ENCODE measurements at places on chromosomes 12 and 14. TPM values are rescaled to one million over a fixed set of nuclear protein-coding genes. Genes with fewer than 3 reads are reported as not detected.

GRCh38 chr12:121189619-121190155 lies 20.2 kb upstream of the P2RX4 start:
- H3K4me1 ChIP-seq: peaks cover 3% of the 10 kb centered on the region
- H3K27ac ChIP-seq: no peak overlapping the region
- no peaks in the 10 kb centered on the region for H3K27me3 ChIP-seq
- no peak overlapping the region for H3K4me3 ChIP-seq
- no peak for DNase-seq

KSR2 gene
- 2.9 TPM for total RNA-seq

DNA sequence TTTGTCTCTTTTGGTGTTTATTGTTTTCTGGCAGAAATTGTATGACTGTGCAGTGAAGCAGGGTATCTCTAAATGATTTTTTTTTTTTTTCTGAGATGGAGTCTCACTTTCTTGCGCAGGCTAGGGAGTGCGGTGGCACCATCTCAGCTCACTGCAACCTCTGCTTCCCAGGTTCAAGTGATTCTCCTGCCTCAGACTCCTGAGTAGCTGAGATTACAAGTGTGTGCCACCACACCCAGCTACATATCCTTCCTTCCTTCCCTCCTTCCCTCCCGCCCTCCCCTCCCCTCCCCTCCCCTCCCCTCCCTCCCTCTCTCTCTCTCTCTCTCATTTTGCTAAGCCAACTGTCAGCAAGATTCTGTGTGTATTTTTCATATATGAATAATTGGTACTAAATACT lies 94.4 kb downstream of the PPHLN1 start:
- no peaks in the 10 kb centered on the region for H3K4me1 ChIP-seq
- no peaks in the 10 kb centered on the region for H3K27me3 ChIP-seq
- H3K4me3 ChIP-seq: no peak overlapping the region
- no peaks in the 10 kb centered on the region for H3K36me3 ChIP-seq
- no peak for DNase-seq
- H3K27ac ChIP-seq: no peak overlapping the region

IL31 gene
- total RNA-seq: not detected

NGB gene
- not detected for total RNA-seq

- peaks cover 8% of the 10 kb centered on the region for H3K4me1 ChIP-seq
- no peaks in the 10 kb centered on the region for H3K27me3 ChIP-seq
- H3K4me3 ChIP-seq: no peak overlapping the region
- H3K27ac ChIP-seq: no peak overlapping the region
Observed at GRCh38 chr14:69675877-69676416, 64.6 kb downstream of the SUSD6 start.

- peaks cover 2% of the 10 kb centered on the region for H3K27me3 ChIP-seq
- H3K27ac ChIP-seq: peak overlapping the region; percentile 59
- no peaks in the 10 kb centered on the region for H3K4me1 ChIP-seq
- peak overlapping the region; percentile 56 for H3K4me3 ChIP-seq
Observed at GRCh38 chr12:51270951-51271518, 820 bp upstream of the SMAGP start.

GRCh38 chr12:118537481-118537917 lies 161.1 kb downstream of the SUDS3 start:
- H3K36me3 ChIP-seq: no peaks in the 10 kb centered on the region
- H3K27ac ChIP-seq: peak overlapping the region; percentile 83
- no peak for DNase-seq
- no peaks in the 10 kb centered on the region for H3K27me3 ChIP-seq

CACNB3 gene
- total RNA-seq: 19.6 TPM

- no peak for DNase-seq
- no peaks in the 10 kb centered on the region for H3K4me1 ChIP-seq
- no peaks in the 10 kb centered on the region for H3K27me3 ChIP-seq
- H3K36me3 ChIP-seq: no peaks in the 10 kb centered on the region
- no peak overlapping the region for H3K27ac ChIP-seq
Observed at GRCh38 chr14:79549515-79549914, 661.8 kb downstream of the DIO2 start.

DNA sequence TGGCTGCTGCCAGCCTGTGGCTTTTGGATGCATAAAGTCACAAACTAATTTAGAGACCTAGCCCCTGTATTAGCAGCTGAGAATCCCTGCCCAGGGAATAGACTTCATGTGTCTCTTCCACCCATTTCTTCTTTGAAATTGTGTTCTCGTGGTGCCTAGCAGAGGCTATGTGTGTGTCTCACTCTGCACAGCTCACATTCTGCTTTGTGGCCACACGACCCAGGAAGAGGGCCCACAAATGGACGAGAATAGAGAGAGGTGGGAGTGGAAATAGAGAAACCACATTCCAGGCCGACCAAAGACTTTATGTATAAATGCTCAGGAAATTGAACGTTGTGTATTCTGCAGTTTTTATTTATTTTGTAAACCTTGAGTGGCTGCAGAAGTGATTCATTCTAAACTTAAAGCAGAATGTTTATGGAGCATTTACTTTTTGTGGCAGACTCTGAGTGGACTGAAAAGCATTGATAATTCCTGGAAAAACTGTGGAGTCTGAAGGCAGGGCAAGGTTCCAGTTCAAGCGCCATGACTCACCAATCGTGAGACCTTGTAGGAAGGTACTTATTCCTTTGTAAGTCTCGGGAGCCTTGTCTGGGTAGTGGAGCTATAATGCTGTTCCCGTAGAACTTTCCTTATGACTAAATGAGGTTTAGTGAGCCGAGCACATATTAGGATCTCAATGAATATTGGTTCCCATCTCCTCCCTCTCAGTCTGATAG lies 9.1 kb downstream of the B4GALNT3 start:
- no peak overlapping the region for H3K4me3 ChIP-seq
- no peaks in the 10 kb centered on the region for H3K36me3 ChIP-seq
- no peak for DNase-seq
- no peaks in the 10 kb centered on the region for H3K4me1 ChIP-seq
- no peaks in the 10 kb centered on the region for H3K27me3 ChIP-seq

IGFBP6 gene
- 203 TPM for total RNA-seq

IQSEC3 gene
- 1.4 TPM for total RNA-seq

DNA sequence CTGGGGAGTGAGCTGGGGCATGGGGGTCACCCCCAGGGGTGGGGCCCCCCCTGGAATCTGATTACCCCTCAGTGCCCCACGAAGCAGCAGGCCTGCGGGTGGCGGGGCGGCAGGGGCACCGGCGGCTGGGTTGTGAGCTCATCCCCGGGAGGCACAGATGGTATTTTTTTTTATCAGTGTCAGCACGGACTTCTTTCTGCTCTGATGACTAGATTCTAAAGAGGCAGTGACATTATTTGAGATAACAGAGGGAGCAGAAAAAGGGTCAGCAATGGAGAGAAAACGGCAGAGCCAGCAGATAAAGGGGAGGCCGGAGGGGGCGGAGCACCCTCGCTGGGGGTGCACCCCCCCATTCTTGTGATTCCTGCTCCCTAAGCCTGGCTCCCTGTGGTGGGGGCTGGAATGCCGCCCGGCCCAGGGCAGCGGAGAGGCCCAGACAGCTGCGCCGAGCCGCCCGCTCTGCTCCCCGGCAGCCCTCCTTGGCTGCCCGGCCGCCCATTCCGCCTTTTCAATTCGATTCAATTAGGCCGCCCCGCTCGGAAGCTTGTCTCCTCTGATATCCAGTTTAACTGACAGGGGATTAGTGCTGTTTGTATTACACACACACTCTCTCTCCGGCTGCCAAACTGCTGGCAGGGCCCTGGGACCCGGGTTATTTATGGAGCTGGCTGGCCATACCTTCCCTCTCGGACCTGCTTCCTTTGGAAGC lies 32.9 kb downstream of the MVK start:
- no peaks in the 10 kb centered on the region for H3K27me3 ChIP-seq
- peak; percentile 69 for DNase-seq
- H3K27ac ChIP-seq: no peak overlapping the region

DNA sequence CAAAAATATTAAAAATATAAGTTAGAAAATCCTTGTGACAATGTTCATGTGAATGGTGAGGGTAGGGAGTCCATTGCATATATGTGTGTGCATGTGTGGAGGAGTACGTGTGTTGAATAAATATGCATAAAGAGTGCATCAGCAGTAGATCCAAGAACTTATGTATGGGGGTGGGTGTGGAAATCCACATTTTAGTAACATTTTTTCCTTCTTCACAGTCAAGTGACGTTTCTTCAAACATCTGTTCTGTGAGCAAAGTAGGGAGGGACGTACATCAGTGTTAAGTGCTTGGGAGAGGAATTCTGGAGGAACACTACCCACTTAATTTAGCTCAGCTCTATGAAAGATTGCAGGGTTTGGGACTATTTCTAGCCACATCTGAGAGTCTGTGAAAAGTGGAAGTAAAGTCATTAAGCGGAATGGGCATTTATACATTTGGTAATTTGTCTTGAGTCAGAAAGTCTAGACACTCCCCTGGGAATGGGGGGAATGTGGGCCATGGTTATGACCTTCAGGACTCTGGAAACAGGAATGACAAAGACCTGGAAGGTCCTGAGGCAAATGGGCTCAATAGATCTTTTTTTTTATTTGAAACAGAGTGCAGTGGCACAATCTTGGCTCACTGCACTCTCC lies 156.4 kb upstream of the PLXNC1 start:
- no peak overlapping the region for H3K27ac ChIP-seq
- H3K4me3 ChIP-seq: no peak overlapping the region
- DNase-seq: no peak
- H3K36me3 ChIP-seq: no peaks in the 10 kb centered on the region

IL22 gene
- total RNA-seq: not detected

GRCh38 chr14:21711360-21711961 lies 37.8 kb upstream of the OR4E1 start:
- no peak overlapping the region for H3K4me3 ChIP-seq
- no peak overlapping the region for H3K27ac ChIP-seq
- H3K27me3 ChIP-seq: no peaks in the 10 kb centered on the region
- no peaks in the 10 kb centered on the region for H3K4me1 ChIP-seq

RFX4 gene
- total RNA-seq: not detected

DNA sequence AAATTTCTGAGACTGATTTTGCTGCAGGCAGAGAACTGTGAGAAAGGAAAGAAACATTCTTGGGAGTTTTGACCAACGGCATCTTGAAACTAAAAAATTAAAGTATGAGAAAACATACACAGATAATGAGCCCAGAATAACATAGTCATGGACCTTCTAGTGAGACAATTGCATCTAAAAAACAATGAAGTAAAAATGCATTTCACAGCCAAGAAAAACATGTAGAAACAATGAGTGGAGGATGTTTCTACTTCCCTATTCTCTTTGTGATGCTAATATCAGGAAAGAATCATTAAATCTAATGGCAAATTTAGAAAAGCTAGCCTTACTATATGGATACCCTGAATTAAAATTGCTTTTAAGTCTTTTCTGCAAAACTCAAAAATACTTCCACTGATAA lies 12.2 kb upstream of the PLEKHG7 start:
- H3K4me3 ChIP-seq: no peak overlapping the region
- no peaks in the 10 kb centered on the region for H3K36me3 ChIP-seq
- H3K27ac ChIP-seq: no peak overlapping the region

Data from kidney (tissue), 22 donors.